ENCODE measurements at places on chromosomes 2 and 18. TPM values are rescaled to one million over a fixed set of nuclear protein-coding genes. Genes with fewer than 3 reads are reported as not detected.

The SCN9A gene
- total RNA-seq = 2.5 TPM

The DES gene
- 0.31 TPM for total RNA-seq

The PCARE gene
- total RNA-seq = not detected

The FOXD4L1 gene
- total RNA-seq = not detected

The CREG2 gene
- total RNA-seq = 0.46 TPM

The PLA2R1 gene
- 0.93 TPM for total RNA-seq

The HOXD11 gene
- not detected for total RNA-seq
